ENCODE measurements at places on chromosomes 12 and 14. TPM values are rescaled to one million over a fixed set of nuclear protein-coding genes. Genes with fewer than 3 reads are reported as not detected.

The DPPA3 gene
- polyA plus RNA-seq: not detected

The KRT2 gene
- not detected for polyA plus RNA-seq

The MPHOSPH9 gene
- 6.5 TPM for polyA plus RNA-seq

The KRT75 gene
- polyA plus RNA-seq: 3.1 TPM

The GLIPR1L1 gene
- not detected for polyA plus RNA-seq

The ESRRB gene
- 0.01 TPM for polyA plus RNA-seq

The RDH16 gene
- 0.06 TPM for polyA plus RNA-seq
